ENCODE measurements at places on chromosomes 13 and 19. TPM values are rescaled to one million over a fixed set of nuclear protein-coding genes. Genes with fewer than 3 reads are reported as not detected.

- no peak for DNase-seq
Measured at GRCh38 chr13:24627090-24627714, 53.0 kb upstream of the ATP12A start.

- DNase-seq, result no peak
Measured at GRCh38 chr19:6250024-6250615, 29.7 kb downstream of the MLLT1 start.

- DNase-seq, result no peak
Measured at GRCh38 chr13:44079413-44080205, 199.9 kb downstream of the LACC1 start.

DNA sequence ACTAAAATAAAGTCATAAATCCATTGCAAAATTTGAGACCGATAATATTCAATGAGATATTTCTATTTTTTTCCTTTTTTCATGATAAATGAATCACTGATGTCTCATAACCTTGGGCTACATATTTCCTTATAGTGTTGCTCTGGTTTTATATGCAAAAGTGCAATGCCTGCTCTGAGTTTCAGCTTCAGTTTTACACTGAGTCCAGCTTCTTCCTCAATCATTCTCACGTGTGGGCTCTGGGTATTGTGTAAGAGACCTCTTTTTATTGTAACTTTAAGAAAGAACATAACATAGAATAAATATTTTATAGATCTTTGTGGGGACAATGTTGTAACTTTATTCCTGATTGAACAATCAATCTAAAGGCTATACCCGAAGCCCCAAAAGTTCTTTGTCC is 280.2 kb upstream of the EDNRB start:
- no peak for DNase-seq

DNA sequence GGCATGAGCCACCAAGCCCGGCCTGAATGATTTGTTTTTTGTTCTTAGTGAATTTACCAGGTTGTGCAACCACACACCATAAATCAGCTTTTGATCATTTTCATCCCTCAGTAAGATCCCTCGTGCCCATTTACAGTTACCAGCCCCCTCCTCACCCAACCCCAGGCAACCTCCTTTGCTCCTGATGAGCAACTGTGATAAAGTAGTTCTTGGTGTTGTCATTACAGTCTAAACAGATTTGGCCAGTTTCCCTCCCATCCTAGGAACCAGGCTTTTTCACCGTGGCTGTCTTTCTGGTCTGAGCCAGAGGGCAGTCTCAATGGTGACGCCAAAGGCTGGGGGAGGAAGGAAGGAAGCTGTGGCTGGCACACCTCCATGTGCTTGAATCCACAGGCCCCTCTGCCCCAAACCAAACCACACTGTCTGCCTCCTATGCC is 61.2 kb upstream of the WDFY2 start:
- no peak for DNase-seq

DNA sequence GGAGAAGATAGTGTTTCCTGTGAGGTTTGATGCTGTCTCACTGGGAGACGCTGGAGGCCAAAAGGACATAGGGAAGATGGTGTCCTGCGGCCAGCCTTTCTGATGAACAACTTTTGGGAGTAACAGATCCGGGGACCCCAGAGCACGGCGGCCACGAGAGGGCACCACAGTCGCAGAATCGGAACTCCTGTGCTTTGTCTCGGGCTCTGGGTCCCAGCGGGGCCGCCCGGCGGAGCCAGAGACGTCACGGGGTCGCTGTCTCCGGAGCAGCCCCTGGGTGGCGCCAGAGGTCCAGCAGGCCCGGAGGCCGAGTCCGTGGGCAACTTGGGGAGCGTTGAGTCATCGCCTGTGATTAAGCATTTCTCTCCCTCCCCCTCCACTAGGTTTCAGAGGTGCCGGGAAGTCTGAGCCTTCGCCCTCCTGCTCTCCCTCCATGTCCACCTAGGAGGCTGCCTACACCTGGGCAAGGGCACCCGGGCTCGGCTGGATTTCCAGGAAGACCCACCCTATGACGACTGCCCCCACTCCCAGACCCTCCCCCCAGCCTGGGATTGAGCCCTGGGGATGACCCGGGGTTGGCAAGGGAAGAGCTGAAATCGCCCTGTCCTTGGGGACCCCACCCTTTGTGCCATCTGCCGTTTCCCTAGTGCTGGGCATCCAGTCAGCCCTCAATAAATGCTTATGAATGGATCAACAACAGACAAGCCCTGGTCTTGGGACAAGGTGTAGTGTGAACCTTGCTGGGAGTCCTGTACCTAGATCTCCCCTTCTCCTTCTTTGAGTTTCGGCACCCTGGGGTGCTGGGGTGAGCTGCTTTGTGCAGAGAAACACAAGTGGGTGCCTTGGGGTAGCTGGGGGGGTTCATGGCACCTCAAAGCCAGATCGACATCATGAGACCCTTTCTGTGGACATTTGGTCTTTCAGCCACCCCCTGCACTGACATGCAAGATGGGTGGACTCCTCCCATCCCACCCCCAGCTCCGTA is 3.4 kb downstream of the NANOS3 start:
- DNase-seq, result peak; percentile 95

S1PR5 gene
- not detected for total RNA-seq

- DNase-seq, result peak; percentile 24
Measured at GRCh38 chr13:40060296-40061007, 405.0 kb downstream of the COG6 start.

ZNF296 gene
- 31.6 TPM for total RNA-seq

GRCh38 chr19:1468274-1468820 is 10.7 kb downstream of the C19orf25 start:
- no peak for DNase-seq

- DNase-seq, result no peak
Measured at GRCh38 chr19:3054972-3055740, 7.1 kb downstream of the TLE5 start.

GRCh38 chr13:31236211-31236786 is 36.5 kb downstream of the B3GLCT start:
- DNase-seq, result peak; percentile 84

CEACAM16 gene
- not detected for total RNA-seq

DNA sequence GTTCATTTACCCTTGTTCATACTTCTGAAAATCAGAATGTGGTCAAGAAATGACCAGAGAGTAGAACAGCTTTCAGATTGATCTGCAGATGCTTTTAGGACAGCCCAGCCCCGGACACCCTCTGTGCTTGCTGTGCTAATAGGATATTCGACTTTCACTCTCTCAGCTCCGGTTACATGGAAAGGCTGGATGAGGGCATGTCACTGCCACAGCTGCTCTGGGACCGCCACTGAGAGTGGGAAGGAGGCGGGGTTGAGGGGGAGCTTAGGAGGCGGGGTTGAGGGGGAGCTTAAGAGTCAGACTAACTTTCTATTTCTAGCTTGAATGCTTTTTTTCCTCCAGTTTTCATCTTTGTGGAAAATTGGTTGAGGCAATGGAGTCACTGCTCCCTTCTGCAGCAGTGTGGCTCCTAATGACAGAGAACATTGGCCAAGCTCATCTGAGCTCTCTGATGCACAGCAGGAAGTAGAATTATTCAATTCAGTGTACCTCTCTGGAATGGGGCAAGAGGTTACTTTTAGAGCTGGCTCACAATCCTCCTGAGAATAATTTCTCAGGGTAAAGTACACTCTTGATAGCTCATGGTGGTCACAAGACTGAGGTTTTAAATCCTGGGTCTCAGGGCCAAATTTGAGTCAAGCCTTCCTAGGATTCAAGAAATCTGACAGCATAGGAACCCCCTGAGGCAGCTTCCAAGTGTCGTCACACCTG is 74.6 kb upstream of the NPAS1 start:
- no peak for DNase-seq

CLEC17A gene
- 27.4 TPM for total RNA-seq

DNA sequence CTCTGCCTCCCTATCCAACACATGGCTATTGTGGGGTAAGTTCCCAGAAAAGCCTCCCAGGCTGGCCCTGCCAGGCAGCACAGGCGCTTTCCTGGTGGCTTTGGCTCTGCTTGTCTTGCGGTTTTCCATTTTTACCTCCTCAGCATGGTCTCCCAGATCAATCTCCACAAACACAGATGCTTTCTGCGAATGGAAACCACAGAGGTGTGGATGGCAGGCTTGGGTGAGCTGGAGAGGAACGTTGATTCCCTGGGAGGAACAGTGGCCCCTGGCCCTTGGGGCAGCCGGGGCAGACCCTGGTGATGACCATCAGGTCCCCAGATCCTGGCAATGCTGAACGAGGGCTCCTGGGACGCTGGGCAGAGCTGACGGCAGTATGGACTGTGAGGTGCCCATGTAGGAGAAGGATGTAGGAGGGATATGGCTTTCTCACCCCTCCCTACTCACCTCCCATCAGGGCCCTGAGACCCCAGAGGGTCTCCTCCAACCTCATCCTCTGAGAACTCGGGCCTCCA is 6.6 kb downstream of the C13orf46 start:
- no peak for DNase-seq

DNA sequence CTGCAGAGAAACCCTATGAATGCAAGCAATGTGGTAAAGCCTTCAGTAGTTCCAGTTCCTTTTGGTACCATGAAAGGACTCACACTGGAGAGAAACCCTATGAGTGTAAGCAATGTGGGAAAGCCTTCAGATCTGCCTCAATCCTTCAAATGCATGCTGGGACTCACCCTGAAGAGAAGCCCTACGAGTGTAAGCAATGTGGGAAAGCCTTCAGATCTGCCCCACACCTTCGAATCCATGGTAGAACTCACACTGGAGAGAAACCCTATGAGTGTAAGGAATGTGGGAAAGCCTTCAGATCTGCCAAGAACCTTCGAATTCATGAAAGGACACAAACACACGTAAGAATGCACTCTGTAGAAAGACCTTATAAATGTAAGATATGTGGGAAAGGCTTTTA is 14.7 kb downstream of the ZNF763 start:
- no peak for DNase-seq

DNA sequence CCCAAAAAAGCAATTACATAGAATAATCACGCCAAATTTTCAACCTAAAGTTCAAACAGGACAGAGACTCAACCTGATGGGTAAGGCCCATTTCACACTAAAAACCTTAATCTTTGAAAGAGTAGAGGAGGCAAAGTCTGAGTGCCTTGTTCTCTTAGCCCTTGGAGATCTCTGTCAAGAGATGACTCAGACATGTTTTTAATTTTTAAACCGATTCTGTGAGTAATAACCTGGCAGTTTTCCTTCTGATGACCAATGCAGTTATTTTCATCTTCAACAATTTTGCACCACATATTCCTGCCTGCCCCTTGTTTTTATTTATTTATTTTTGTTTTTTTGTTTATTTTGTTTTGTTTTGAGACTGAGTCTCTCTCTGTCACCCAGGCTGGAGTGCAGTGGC is 11.5 kb upstream of the TNFSF9 start:
- DNase-seq, result no peak

TOMM40 gene
- 80.9 TPM for total RNA-seq

- no peak for DNase-seq
Measured at GRCh38 chr13:112929783-112930055, 39.3 kb upstream of the MCF2L start.

- DNase-seq, result peak; percentile 26
Measured at GRCh38 chr19:15124572-15125231, 17.5 kb downstream of the SYDE1 start.

DNA sequence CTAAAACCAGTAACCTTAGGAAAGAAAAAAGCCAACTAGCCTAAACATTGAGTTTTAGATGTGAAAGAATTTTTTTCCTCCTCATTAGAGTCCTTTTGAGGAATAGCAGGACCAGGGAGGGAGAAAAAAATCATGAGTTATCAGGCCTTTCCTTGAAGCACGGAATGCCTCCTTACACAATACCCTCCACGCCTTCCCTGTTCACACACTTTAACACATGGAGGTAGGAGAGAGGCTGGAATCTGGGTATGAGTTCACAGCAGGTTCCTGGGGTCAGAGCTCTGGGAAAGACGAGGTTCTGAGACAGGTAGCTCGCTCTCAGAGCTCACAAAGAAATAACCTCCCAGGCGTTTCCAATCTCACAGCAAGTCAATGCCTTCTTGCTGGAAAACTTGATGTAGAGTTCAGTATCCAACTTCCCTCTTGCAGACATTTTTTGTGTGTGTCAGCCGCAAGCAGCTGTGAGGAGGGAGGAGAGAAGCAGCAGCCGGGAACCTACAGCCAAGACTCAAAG is 716 bp downstream of the ZNF573 start:
- peak; percentile 24 for DNase-seq

DNA sequence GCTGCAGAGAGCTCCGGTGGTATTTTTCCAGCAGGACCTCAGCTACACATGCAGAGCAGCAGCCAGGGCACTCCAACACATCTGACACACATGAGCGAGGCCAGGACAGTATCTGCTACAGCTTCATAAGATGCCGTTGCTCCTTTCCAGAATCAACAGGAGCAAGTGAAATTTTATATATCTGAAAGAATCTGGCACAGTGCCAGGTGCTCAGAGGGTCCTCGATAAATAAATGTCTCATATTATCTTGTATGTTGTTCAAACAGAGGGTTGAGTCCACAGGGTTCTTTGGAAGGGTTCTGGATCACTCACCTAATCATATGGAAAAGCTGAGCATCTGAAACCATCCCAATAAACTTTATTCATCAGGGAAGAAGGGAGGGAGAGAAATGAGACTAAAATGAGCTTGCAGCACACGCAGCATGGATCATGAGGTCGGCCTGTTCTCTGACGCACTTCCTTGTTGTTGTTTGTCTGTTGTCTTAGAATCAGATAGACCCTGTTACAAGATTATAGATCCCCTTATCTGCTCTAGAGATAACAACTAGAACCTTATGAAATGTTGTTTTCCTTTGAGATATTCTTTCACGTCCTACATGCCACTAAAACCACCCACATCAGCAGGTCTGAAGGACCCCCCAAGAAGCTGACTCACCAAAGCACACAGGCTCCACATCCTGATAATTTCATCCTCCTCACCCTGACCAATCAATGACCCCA is 3.2 kb upstream of the METTL21C start:
- DNase-seq, result no peak

DNA sequence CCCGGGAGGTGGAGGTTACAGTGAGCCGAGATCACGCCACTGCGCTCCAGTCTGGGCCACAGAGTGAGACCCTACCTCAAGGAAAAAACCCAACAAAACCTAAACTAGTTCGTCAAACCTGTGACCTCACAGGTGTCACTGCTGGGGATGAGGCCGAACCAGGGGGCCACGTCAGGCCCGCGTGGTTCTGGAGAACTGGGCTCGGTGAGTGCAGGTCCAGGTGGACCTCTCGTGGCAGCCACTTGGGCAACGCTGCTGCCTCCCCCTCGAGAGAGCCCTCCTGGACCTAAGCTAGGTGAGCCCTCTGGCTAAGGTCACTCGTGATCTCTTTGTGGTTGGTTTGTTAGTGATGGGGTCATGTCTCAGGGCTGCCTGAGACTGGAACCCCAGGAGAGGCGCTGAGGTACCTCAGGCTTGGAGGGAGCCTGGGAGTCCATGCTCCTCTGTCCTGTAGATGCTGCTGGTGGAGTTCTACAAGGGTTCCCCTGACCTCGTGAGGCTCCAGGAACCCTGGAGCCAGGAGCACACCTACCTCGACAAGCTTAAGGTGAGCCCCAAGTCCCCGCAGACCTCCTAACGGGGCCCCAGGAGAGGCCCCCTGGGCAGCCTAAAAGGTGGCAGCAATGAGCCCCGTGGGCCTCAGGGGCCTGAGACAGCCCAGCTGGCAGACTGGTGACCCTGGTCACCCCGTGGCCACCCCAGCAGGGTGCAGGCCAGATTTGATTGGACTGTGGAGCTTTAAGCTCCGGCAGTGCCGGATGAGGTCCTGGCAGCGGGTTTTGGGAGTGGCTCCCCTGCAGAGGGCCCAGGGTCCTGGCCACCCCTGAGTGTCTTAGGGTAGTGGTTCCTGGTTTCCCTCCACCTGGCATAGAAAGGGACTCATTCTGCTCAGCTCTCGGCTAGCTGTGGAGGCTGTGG is 15.6 kb downstream of the MPND start:
- no peak for DNase-seq

GRCh38 chr13:60574735-60575134 is 177.7 kb downstream of the TDRD3 start:
- DNase-seq, result no peak

Data from OCI-LY7 (cell line).